Colonic mucosa (tissue), 4 donors: ENCODE measurements at places on chromosomes 2 and 18.

DNA sequence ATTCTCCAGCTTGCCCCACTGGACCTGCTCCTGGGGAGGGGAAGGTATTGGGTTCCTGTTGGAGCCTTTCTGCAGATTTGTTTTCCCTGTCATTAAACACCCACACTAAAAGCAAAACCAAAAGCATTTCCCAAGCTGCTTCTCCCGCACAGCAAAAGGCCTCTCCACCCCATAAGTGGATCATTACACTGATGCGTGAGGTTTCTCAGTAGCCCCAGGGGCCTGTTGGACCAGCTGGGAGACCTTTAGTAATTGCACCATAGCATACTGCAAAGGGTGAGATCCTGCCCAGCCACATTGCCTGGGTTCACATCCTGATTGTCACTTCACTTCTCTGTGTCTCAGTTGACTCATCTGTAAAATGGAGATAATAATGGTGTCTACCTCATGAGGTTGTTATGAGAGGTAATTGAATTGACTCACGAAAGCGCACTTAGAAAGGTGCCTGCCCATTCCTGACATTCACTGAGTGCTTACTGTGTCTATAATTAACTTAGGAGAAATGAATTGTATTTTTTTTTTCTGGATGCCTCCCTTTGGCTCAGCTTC, 43.9 kb downstream of the TOGARAM2 start:
- no peak for DNase-seq

- DNase-seq = no peak
Observed at GRCh38 chr2:133801946-133802345, 233.7 kb upstream of the NCKAP5 start.

DNA sequence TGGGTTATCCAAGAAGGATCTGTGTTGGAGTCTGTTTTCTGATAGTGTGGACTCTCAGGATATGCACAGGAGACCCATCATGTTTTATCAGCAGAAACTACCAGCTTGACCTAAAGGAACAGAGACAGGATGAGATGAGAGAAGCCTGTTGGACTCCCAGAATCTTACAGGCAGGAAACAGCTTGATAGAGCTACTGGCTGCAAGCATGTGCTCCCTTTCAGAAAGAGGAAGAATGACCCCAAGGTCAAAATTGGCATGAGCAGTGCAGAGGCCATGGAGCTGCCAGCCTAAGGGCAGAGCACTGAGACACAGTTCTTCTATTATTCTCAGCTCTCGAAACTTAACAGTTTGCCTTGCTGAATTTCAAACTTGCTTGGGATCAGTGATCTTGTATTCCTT, 135.2 kb upstream of the NFATC1 start:
- DNase-seq = no peak

GRCh38 chr2:52113338-52113737, 1081.4 kb upstream of the NRXN1 start:
- no peak for DNase-seq

- no peak for DNase-seq
Observed at GRCh38 chr18:24190590-24190989, 51.7 kb downstream of the CABYR start.

- no peak for DNase-seq
Observed at GRCh38 chr2:26578113-26578458, 63.1 kb downstream of the CIB4 start.
